ENCODE measurements at places on chromosomes 6 and 20.

- DNase-seq = no peak
These were observed 4.6 kb upstream of the GUCA1B start for GRCh38 chr6:42199106-42199981.

GRCh38 chr20:1895674-1896483 lies 672 bp downstream of the SIRPA start:
- DNase-seq = no peak

GRCh38 chr6:21729431-21729830 lies 135.9 kb downstream of the SOX4 start:
- DNase-seq = no peak

- DNase-seq = no peak
These were observed 45.2 kb downstream of the DPPA5 start for GRCh38 chr6:73308712-73309534.

- no peak for DNase-seq
These were observed 304.0 kb downstream of the TSHZ2 start for GRCh38 chr20:53276143-53276542.
